Stimulated activated CD8-positive, alpha-beta memory T cell treated with anti-CD3 and anti-CD28 coated beads, Interleukin-4, amount 100 ng/mL, for 4 hours (primary cell): ENCODE measurements at places on chromosomes 7 and 10.

- no peak for DNase-seq
These were observed 52.5 kb downstream of the CDHR3 start for GRCh38 chr7:106015381-106016218.

- no peak for DNase-seq
These were observed 278.8 kb downstream of the GPR158 start for GRCh38 chr10:25453619-25454018.

- no peak for DNase-seq
These were observed 137.3 kb downstream of the TCF7L2 start for GRCh38 chr10:113087165-113088029.

- DNase-seq = no peak
These were observed 216.6 kb downstream of the KLF6 start for GRCh38 chr10:3568392-3568791.

GRCh38 chr7:885893-886625 is 9.7 kb downstream of the GET4 start:
- DNase-seq = no peak

DNA sequence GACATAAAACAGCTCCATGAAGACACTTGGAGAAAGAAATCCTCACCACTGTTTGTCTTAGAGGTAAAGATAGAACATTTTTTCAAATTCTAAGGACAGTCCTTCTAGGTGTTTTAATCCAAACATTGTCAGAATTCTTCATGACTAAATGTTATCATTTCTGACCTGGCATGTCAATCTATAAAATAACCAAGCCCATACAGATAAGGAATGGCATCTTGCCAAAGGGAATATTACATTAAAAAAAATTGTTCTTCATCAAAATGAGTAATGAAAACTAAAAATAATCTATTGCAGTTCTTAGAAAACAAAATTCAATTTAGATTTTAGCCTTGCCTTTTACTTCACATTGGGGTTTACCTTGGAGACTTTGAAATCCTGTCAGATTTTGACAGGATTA is 33.6 kb downstream of the DGKB start:
- no peak for DNase-seq

DNA sequence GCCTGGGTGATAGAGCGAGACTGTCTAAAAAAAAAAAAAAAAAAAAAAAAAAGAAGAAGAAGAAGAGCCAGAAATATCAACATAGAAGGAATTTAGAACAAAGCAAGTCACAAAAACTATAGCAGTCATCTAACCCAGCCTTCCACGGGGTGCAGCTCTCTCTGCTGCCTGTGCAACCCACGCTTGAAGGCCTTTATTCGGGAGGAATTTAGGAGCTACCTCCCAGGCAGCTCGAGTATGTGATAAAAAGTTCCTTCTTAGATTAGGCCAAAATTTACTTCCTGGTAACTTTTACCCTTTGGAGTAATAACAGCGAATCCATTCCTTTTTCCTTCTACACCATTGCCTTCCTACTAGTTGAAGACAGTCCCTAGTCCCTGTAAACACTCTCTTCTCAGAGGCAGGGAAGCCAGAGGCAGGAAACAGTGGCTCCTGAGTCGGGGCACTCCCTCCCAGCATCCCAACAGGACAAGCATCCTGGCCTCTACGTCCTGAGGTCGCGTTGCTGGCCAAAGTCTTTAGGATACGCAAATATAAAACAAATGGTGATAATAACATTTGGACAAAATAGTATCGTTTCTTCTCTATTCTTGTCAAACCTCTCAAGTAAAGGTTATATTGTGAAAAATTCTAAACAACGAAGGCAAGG is 109.3 kb upstream of the KMT2C start:
- no peak for DNase-seq

DNA sequence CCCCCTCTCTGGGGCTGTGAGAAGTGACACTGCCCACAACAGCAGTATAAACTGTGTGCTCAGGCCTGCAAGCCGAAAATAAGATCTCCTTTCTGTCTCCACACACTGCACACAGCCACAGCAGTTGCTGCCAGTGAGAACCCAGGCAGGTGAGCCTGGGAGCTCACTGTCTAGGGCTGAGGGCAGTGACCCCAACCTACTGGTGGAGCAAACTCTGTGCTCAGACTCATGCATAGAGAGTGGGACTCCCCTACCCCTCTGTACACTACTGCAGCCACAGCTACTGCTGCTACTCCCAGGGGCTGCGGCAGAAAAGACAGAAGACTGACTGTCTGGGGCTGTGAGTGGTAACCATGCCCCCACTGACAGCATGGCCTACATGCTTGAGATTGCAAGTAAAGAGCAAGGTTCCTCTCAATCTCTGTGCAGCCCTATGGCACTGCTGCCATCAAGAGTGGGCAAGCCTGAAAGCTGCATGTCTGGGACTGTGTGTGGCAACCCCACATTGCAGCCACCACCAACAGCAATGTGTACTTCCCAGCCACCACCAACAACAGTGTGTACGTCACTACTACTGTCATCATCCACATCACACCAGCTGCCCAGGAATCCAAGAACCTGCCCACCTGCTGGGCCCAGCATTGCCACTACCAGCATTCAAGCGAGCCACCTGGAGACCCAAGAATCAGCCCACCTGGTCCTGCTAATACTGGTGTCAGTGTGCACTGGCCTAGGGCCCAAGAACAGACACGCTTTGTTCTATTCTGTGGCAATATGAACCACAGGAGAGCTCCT is 226.1 kb downstream of the XPNPEP1 start:
- DNase-seq = no peak

DNA sequence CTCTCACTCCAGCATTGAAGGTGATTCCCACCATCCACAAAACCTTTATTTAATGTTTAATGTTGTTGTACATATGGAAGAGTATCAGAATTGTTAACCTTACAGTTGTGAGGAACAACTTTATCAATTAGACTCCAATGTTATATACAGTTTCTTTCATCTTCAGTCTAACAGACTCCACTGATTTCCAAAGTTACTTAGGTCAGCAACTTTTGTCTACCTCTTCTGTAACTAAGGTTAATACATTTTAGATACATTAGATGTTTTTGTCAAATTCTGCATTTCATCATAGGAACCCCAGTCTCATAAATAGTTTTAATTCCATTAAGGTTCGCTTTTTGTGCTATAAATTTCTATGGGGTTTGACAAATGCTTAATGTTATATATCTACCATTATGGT is 223.9 kb upstream of the POM121L12 start:
- DNase-seq = no peak

GRCh38 chr7:149824301-149824741 is 13.9 kb upstream of the ZNF862 start:
- no peak for DNase-seq

DNA sequence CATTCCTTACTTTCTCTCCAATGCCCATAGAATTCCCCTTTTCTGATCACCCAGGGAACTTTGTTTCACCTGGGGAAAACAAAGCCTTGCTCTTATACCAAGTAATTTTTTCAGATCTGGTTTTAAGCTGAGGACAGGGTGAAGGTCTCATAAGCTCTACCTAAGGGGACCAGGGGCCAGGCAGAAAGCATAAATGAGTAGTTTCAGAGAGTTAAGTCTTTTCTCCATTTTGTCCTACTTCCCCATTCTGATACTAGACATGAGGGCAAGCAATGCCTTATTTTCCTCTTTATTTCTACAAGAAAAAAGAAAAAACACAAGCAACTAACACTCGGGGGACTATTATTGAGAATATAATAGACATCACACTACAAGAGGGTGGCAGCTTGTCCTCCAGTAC is 2.9 kb downstream of the AKR1D1 start:
- no peak for DNase-seq

GRCh38 chr7:12211711-12212485 is 804 bp downstream of the TMEM106B start:
- DNase-seq = no peak

GRCh38 chr7:76066716-76067503 is 19.0 kb downstream of the MDH2 start:
- no peak for DNase-seq

DNA sequence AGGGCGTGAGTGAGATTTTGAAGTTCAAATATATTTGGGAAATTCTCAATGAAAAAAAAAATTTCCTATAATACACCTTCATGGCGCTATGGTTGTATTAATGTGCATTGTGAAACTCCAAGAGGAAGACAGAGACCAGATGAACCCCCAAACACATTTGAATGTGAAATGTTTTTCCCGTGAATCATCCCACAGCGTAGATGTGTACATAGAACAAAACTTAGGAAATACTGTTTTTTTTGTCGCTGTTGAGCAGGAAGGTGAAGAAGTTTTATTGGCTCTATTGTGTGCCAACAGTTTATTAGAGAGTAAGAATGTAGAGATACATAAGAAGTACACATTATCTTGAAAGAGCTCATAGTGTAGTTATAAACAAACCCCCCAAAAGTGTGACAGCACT is 134.0 kb downstream of the KCND2 start:
- no peak for DNase-seq

DNA sequence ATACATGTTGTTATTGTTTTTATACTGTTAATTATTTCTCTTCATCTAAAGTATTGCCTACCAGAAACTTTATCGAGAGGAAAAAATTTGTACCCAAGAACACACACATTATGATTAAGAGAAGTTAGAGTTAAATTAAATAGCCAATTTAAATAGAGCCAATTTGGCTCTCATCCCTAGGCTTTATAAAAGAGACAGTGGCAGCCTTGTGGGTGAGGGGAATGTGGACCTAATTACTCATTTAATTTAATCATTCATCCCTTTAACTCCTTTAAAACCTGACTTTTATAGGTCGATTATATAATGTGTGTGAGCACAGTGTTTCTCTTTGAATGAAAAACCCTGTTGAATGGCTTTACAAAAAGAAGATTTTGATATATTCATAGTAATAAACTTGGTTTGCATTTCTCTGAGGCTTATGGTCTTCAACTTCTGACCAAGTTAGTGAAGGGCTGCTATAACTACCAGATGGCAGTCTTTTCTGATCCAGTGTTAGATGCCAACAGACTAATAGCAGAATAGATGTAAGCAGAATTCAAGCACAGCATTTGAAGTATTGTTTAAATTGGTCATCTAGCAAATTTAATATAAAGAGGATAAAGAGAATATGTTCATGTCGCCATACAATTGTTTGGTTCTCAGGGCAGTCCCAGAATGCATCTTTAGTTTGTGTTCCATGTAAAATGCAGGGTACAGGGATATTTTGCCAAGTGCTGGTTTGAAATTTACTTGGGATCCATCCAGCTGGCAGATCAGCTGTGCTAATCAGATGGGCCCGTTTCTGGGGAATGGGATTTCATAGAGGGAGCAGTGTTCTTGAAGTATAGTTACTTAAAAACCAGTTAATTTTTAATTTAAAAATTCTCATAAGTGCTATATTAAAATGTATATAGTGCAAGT is 25.3 kb downstream of the ADD3 start:
- no peak for DNase-seq

DNA sequence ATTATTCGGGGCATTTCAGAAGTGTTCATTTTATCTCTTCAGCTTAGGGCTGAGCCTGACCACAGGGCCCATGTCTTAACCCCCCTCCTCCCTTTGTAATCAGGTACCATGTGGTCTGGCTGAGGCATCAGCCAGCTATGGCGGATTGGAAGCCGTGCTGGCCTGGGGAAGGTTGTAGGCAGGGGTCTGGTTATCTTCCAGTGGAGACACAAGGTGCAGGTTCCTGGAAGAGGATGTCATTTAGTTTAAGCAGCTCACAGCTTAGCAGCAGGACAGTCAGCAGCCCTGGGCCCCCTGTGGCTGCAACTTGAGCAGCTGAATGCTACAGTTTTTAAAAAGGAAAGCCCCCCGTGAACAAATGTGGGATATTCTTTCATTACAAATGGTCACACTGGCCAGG is 22.1 kb downstream of the BAG3 start:
- no peak for DNase-seq

- no peak for DNase-seq
These were observed 35.6 kb upstream of the GALNT17 start for GRCh38 chr7:71096351-71096750.

DNA sequence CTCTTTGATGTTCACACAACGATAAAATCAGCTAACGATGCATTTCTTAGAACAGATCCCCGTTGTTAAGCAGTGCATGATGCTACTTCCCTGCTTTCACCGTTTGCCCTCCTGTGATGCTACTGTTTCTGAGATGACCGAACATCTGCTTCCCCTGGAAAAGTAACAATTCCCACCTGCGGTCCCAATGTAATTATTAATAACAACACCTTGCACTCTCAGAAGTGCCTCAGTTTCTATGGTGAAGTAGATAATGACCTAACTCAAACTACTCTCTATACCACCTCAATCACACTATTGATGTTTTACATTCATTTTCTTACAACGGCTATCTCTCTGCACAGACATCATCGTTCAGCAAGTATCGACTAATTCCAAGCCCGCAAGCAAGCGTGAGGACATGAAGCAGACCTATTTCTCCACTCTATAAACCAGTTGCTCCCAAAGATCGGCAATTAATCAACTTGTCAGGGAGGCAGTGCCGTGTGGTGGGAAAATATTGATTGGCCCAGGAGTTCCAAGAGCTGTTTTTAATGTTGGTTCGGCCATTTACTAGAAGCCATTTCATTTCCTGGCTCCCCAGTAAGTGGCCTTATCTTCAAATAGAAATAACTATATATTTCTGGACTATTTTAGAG is 42.7 kb downstream of the FAM107B start:
- no peak for DNase-seq

DNA sequence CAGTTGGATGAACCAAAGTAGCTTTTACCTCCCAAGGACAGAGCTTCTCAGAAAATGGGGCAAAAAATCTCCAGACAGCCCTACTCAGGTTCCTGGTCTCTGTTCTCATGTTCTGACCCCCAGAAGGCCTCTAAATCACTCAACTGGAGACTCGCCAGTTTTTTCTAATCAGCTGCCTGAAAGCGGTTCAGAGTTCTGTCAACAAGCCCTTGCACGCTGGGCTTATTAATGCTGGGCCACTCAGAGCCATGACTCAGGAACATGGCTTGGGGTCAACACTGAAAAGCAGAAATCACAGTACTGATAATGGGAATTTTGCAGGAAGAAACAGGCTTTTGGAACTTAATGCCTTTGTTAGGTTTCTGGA is 15.3 kb downstream of the ECHDC3 start:
- DNase-seq = no peak

GRCh38 chr10:133388973-133389818 is 4.8 kb upstream of the MTG1 start:
- no peak for DNase-seq

- no peak for DNase-seq
These were observed 2.0 kb downstream of the ZSCAN21 start for GRCh38 chr7:100051611-100052010.

GRCh38 chr7:91169830-91170191 is 94.4 kb upstream of the FZD1 start:
- DNase-seq = no peak
